ENCODE measurements at places on chromosomes 11 and 22.

GRCh38 chr22:45636683-45637082, 35.0 kb upstream of the ATXN10 start:
- no peak for DNase-seq

DNA sequence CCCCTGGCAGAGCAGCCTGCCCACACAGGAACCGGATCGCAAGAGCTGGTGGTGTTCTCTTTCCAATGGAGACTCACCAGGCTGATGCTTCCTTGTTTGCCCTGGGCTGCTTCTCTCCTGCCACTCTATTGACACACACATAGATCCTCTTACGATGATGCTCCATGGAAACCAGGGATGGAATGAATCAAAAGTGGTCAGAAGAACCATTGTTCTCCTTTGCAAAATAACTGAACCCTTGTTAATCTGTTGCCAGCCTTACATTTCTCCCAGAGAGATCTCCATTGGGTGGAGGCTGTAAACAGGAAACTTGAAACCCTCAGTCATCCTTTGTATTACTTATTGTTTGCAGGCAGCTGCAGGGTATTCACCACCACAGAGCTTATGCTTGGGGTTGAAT, 24.6 kb upstream of the LDLRAD3 start:
- DNase-seq, result peak; percentile 89

GRCh38 chr11:36436064-36436463, 74.0 kb downstream of the TRAF6 start:
- DNase-seq, result no peak

- peak; percentile 85 for DNase-seq
Measured at GRCh38 chr11:126416542-126417090, 61.1 kb downstream of the ST3GAL4 start.

DNA sequence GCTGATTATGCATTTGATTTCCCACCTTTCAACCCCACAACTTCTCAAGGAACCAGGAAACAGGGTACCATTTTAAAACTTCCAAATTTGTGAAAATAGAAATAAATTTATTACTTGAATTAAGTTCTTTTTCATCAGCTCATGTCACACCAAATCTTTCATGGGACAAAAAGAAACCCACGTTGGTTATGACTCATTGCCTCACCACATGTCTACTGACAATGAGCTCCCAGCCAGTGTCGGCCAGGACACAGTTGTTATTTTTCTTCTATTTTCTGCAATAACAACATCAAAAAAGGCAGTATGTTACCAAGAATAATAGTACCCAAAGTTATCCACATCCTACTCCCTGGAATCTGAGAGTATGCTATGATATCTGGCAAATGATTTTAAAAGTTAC, 17.3 kb downstream of the MS4A6A start:
- DNase-seq, result no peak

DNA sequence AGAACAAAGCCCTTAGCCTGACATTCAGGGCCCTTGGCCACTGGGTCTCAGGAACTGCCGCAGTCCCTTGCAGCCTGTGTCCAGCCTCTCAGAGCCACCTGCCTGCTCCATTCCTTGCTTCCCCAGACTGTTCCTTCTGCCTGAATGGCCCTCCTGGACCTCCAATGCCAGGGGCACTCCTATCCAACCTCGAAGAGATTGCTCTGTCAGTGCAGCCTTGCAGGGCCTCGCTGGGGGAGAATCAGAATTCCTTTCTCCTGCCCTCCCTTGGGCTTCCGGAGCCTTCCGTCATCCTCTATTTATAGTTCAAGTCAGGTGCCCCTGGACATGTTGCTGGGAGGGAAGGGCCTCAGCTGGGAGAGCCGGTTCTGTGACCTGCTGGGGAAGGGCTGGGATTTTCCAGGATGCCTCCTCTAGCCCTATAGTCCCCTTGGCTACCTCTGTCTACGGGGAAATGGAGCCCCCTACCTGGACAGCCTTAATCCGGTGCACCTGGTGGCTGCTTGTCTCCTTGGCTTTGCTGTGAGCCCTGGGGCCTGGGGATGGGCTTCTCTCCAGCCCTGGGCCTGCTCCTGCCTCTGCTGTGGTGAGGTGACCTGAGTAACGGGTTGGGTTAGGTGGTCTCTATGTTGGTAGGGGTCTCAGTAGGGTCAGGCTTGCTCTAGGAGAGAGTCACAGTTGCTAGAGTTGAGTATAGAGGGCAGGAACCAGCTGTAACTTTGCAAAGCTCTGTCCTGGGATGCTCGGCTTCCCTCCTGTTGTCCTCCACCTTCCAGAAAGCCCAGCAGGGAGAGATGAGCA, 45.9 kb upstream of the SYT7 start:
- DNase-seq, result peak; percentile 74

GRCh38 chr11:128830290-128831173, 36.6 kb downstream of the KCNJ1 start:
- DNase-seq, result no peak

DNA sequence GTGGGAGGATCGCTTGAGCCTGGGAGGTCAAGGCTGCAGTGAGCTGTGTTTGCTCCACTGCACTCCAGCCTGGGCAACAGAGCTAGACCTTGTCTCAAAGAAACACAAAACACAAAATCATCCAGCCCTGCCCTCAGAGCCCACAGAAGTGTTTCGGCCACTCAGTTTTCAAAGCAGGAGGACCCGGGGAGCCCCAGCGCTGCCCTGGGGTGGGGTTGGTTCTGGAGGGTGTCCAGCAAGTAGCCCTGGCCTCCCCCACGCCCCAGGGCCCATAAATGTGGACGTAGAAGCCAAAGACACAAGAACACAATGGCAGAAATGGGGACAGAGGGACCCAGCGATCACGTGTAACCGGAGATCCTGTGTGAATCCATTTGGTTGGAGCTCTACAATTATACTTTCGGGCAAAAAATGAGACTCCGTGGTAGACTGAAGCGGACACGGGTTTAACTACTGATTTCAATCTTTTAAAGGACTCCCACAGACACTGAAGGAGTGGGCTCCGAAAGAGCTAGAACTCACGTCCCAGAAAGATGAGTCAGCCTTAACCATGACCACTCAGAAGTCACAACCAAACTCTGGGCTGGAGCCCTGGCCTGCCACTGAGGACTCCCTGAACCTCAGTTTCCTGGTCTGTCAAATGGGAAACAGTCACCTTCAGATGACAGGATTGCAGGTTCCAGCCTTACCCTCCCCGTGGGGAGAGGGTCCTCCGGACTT, 9.0 kb upstream of the CYTH4 start:
- no peak for DNase-seq

DNA sequence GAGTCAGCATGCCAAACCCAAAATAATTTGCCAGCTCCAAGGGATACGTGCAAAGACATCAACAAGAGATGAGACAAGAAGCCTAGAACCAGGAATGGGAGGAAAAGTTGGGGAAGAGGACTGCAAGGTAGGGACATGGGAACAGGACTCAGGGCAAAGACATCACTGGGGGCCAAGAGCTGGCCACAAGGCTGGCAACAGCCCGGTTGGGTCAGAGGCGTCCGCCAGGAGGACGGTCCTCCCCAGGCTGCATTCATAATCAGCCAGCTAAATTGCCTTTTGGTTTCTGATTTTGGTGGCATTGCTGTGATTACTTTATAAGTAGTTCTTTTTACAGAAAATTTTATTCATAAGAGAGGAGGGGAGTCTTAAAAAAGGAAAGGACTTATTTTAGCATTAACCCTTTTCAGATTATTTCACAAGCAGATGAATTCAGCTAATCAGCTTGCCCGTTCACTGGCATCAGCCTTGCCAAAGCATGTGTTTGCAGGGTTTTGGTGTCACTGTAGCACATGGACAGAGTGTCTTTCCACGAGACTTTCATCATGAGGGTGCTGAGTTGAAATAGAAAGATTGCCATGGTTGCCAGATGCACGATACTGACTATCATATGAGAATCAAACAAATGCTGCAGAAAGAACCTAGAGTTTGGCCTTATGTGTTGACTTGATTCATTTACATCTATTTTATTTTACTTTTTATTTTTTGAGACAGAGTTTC, 23.2 kb upstream of the NAV2 start:
- no peak for DNase-seq

- peak; percentile 13 for DNase-seq
Measured at GRCh38 chr11:62353841-62354240, 16.6 kb downstream of the ASRGL1 start.

GRCh38 chr11:30914143-30914762, 328.1 kb upstream of the MPPED2 start:
- peak; percentile 44 for DNase-seq

GRCh38 chr11:47213950-47214565, 716 bp upstream of the DDB2 start:
- DNase-seq, result peak; percentile 92

DNA sequence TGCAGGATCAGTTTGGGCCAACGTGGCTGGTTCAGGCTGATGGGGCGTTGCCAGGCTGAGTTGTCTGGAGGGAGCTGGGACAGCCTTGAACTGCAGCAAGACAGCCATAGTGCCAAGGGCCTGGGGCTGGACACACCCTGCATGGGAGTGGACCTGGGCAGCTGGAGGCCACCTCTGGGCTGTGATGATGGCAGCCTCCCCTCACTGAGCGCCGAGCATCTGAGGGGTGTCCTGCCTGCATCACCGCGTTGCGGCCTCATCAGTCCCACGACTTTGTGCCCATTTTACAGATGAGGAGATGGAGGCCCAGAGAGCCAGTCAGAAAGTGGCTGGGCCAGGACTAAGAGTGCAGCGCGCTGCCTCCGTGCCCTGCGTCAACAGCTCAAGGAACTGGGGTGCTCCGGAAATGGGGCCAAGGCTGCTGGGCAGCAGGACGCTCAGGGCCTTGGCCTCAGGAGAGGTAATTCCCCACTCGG, 590 bp upstream of the TSPO start:
- no peak for DNase-seq

DNA sequence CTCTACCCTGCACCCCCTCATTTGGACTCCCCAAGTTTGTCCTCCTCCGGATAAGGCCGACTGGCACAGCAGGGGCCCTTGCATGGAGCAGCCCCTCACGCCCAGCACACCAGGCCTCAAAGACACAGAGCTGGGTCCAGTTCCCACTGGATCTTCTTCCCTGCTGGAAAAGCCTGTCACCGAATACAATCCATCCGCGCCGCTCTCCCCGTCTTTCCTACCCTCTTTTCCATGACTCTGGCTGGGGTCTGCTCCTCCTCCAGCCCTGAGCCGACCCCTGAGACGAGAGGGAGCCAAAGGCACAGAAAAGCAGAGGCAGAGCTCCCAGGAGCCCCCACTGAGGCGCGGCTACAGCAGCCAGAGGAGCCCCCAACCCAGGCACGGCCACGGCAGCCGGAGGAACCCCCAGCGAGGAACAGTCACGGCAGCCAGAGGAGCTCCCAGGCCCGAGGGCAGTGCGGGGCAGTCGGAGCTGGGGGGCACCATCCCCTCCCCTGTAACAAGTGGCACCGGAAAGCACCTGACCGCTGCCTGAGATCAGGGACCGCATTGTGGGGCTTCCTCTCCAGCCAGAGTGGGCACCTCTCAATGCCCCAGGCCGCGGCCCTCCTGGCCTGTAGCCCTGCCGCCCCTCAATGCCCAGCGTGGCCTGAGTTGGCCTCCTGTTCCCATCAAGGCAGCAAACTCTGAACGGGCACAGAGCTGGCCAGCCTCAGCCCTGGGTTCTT, 12.0 kb downstream of the ALG12 start:
- no peak for DNase-seq

GRCh38 chr22:30253205-30253852, 6.8 kb upstream of the LIF start:
- no peak for DNase-seq

GRCh38 chr11:82790723-82791484, 57.2 kb upstream of the FAM181B start:
- peak; percentile 24 for DNase-seq

DNA sequence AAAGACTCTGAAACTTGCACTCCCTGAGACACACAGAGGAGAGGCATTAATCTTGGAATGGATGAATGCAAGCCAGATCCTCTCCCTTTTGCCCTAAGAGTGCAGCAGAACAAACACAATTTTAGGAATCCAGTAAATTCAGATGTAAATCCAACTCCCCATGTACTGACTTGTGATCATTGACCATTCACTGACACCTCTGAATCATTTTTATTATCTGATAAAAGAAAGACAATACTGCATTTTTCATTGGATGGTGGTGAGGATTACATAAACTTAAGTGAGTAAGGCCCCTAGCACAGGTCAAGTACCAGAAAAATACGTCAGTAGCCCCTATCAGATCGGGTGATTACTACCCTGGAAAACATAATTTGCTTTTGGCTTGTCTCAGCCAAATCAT, 782.9 kb upstream of the API5 start:
- no peak for DNase-seq

DNA sequence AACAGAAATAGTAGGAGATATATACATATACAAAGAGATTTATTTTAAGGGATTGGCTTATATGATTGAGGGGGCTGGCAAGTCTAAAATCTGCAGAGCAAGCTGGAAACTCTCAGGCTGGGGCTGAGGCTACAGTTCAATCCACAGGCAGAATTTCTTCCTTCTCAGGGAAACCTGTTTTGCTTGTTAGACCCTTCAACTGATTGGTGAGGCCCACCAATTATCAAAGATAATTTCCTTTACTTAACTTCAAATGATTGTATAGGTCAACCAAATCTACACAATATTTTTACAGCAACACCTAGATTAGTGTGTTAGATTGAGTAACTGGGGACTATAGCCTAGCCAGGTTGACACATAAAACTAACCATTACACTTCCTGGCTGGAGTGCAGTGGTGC, 4.7 kb upstream of the PLEKHB1 start:
- DNase-seq, result no peak

DNA sequence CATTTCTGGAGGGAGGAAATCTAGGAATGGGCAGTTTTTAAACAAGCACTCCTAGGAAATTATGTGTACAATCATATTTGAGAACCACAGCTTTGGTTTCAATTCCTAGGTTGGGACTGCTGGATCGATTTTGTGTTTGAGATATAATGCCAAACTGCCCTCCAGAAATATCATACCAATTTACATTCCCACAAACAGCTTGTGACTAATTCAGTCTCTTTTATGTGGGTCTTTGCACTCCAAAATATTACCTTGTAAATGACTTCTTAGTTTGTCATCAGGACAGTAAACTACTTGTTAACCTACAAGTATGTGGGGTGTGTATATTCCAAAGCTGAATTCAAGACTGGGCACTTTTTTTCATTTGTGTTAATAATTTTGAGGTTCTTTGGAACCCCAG, 9.8 kb upstream of the BARX2 start:
- DNase-seq, result no peak
